ENCODE measurements at places on chromosomes 16 and 17. TPM values are rescaled to one million over a fixed set of nuclear protein-coding genes. Genes with fewer than 3 reads are reported as not detected.
A peak's percentile ranks its signal among the peaks of the same experiment; 100 is the strongest.

- DNase-seq: no peak
These were observed 25.3 kb upstream of the ZNF469 start for GRCh38 chr16:88357317-88358022.

GRCh38 chr17:61335105-61335844 lies 64.4 kb upstream of the TBX2 start:
- no peak for DNase-seq

DNA sequence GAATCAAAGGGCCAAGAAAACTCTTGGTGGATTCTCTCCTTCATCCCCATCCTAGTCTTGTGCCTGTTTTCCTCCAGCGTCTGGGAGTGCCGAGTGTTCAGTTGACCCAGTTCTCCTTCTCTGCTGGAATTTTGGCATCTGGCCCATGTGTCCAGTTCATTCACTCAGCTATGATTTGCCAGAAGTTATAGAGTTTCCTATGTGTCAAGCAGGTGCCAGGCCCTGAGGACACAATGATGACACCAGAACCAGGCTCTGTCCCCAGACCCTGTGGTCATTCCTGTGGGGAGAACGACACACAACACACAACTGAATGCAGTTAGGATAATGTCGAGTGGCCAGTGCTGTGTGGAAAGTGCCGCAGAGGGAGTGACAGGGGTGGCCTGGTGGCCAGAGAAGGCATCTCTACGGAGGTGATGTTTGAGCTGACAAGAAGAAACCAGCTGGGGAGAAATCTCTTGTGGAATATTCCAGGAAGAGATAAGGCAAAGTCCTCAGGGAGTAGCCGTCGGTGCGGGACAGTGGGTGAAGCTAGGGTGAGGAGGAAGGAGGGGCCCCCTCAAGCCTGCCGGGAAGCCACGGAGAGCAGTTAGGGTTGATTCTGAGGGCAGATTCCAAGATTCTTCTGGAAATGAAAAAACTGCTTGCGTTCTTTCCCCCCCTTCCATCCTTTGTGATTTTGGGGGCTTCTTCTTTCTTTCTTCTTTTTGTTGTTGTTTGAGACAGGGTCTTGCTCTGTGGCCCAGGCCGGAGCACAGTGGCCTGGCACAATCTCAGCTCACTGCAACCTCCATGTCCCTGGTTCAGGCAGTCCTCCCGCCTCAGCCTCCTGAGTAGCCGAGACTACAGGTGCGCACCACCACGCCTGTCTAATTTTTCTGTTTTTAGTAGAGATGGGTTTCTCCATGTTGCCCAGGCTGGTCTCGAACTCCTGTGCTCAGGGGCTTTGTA lies 35.8 kb upstream of the IL34 start:
- DNase-seq: no peak

DNA sequence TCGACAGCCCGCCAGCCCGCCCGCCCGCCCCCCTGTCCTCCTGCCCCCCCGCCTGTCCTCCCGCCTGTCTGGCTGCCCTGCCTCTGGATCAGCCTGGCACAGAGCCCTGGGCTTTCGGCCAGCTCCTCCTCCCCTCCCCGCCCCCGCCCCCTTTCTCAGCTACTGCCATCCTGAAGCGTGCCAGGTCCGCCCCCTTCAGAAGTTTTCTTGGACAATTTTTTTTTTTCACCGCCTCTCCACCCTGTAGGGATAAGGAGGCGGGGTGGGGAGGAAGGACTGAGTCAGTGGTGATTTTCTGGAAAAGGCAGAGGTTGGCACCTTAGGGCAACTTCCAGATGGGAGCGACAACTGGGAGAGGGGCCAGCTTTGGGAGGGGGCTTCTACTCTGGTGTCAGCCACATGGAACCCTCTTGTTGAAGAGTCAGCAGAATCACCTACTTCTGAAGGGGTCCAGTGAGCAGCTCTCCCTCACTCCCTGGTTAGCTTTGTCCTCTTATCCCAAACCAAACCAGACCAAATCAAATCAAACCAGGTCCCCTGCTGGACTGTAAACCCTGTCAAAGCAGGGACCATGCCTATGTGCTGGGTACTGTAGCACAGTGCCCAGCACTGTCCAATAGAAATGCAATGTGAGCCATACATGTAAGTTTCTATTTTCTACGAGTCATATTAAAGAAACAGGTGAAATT lies 19.7 kb downstream of the IGF2BP1 start:
- peak; percentile 76 for DNase-seq

DNA sequence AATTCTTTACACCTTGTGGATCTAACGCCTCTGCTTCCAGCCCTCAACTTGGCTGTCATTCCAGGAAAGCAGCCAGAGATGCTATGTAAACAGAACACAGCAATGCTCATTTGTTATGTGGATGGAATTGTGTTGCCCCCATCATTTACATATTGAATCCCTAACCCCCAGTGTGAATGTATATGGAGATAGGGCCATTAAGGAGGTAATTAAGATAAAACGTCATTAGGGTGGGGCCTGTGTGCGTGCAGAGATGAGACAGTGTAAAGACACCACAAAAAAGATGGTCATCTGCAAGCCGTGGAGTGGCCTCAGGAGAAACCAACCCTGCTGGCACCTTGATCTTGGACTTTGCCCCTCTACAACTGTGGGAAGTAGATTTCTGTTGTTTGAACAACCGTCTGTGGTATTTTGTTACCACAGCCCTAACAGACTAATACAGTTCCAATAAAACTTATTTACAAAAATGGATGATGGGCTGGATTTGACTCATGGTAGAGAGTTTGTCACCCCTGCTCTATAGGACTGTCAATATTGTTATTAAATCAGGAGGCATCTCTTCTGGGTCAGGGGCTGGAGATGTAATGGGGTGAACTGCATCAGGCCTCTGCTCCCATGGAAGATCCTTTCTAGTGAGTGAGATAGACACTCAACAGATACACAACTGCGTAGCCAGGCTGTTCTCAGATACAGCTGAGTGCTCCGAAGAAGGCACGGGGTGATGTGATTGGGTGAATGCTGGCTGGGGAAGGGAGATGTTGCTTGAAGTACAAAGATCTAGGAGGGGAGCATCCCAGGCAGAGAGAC lies 339.0 kb downstream of the SNX29 start:
- peak; percentile 47 for DNase-seq

GRCh38 chr17:64547319-64547718 lies 40.5 kb downstream of the CEP95 start:
- DNase-seq: no peak

GRCh38 chr17:63096426-63096825 lies 130.4 kb downstream of the TANC2 start:
- DNase-seq: no peak

DNA sequence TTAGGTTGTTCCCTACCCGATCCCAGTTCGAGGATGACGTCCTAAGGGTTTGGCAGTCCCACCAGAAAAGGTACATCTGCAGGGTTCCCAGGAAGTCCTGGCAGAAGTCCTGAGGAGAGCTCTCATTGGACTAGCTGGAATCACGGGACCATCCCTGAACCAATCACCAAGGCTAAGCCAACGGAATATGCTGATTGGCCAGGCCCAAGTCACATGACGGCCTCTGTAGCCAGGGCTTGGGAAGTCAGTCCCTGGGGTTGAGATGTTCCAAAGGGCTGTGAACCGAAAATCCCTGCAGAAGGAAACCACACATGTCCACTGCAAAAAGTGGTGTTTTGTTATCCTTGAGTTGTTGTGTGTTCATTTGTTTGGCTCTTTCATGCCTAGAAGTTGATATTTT lies 68.2 kb upstream of the ZNF423 start:
- DNase-seq: no peak

DNA sequence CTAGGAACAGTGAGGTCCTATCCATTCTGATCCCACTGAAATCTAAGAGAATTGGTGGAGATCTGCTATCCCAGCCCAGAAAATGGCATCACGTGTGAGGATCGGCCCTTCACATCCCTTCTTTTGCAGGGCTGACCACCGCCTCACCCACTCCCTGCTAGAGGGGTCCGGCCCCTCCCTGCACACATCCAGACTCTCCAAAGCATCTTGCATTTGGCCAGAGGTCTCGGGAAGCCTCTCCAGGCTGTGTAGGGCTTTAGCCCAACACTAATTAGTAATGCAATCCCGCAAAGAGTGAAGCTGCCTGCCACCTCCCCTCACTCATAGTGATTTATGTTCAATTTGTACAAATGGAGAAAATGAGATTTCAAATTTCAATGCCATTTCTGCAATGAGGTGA lies 434.4 kb upstream of the ZFHX3 start:
- DNase-seq: no peak

GRCh38 chr16:12901204-12901596 lies 198 bp upstream of the SHISA9 start:
- no peak for DNase-seq

DNA sequence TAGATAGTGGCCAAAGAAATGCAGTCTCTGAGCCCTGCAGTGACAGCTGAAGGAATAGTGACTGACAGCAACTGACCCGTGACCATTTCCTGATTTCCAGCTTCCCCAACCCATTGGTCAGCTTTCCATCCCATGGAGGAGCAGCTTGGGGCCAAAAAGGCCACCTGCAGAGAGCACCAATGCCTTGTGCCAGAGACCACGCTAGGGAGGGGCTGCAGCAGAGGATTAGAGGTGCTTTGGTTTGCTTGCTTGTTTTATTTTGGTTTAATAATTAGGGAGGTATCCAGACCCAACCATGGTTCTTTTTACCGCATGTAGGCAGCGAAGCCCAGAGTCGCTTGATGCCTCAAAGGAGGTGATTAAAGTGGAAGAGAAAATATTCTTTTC lies 61.3 kb upstream of the SIAH1 start:
- no peak for DNase-seq

DNA sequence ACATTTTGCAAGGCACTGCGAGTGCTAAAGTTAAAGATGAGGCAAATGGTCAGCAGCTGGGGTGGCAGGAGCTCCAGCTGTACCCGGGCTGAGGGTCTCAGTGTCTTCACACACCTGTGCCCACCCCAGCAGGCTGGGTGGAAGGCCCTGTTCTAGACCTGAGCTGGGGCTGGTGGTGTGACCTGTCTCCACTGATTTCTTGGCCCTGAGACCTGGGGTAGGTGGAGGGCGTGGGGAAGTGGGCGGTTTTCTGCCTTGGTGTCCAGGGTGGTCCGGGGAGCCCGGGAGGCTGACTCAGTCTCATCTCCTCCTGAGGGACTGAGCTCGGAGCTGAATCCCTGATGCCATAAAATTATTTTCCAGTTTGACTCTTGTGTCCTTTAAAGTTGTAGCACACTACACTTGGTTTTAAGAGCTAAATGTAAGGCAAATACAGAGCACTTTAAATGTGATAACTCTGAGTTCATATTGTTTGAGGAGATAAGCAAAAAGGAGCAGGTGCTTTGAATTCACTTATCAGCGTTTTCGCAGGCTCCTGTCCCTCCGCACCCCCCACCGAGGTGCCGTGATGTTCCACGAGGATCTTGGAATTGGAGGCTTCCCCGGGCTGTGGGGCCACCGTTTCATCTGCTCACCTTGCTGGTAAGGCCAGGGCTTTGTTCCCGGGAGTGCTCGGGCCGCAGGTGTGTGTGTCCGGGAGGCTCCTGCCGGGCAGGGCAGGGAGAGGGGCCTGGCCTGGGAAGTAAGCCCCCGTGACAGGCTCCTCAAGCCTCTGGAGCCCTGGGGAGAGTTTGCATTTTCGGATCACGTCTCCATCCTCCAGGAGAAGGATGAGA lies 117.0 kb downstream of the AATF start:
- no peak for DNase-seq

CRYM gene
- total RNA-seq: 4.1 TPM

KRT20 gene
- 1.7 TPM for total RNA-seq

TEX14 gene
- total RNA-seq: 0.07 TPM

CSH1 gene
- not detected for total RNA-seq

SLC9A5 gene
- 2.4 TPM for total RNA-seq

SALL1 gene
- not detected for total RNA-seq

KCNH6 gene
- total RNA-seq: not detected

LITAFD gene
- total RNA-seq: not detected

HAGHL gene
- 11.7 TPM for total RNA-seq

C1QL1 gene
- 1.3 TPM for total RNA-seq
